ENCODE measurements at places on chromosomes 3 and 15.

- DNase-seq: no peak
These were observed 32.5 kb upstream of the GP5 start for GRCh38 chr3:194431554-194431953.

- no peak for DNase-seq
These were observed 23.0 kb downstream of the CRYGS start for GRCh38 chr3:186520957-186521842.

DNA sequence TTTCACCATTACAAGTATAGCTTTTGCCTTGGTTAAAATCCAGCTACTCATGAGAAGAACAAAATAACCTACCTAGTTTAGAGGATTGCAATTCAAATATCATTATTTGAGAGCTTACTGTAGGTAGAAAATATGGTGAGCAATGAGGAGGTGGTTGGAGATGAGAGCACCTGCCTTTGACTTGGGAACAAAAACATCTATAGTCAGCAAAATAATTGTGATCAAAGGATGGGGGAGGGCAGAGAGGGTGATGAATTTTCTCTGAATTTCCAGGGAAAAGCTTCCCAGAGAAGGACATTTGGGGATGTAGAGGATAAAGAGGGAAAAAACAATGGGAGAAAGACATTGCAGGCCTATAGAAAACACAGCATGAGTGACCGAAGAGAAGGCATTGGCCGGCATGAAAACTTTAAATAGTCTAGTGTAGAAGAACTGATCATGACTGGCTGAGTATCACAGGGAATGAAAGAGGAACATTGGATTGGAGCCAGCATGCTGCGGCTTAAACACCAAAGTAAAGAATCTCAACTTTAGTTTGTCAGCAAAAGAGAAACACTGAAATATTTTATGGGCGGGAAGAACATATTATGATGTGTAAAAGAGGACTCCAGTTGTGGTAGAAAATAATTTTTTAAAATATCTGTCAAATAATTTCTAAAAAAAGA, 581.3 kb downstream of the UNC13C start:
- DNase-seq: no peak

- DNase-seq: no peak
These were observed 8.2 kb upstream of the TIMMDC1 start for GRCh38 chr3:119490153-119490552.

DNA sequence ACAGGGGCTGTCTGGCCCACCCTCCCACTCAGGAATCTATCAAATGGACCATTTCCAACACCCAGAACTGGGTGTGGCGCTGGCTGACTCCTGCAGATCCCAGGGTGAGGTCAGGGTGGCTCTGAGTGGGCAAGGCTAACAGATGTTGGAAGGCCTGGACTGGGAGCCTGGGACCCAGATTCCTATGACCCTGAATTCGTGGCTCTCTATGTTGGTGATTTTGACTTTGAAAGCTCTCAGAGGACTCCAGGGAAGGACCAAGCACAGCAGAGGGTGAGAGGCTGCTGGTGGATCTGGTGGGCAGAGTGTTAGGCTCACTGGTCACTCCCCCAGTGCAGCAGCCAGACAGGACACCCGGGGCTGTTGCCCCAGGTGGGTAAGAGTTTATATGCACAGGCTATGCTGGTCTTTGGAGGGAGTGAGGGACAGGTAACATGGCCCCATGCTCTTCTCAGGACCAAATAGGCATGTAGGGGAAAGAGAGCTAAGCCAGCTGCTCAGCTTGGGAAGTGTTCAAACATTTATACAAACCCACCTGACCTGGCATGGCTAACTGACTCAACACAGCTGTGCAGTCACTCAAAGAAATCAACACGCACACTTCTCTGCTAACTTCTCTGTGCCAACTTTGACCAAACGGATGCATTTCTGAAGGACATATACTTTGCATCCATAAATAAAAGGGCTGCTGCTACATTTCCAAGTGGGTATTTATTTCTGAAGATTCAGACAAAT, 62.6 kb upstream of the RAB6B start:
- DNase-seq: no peak

GRCh38 chr3:192991356-192991755, 73.7 kb upstream of the MB21D2 start:
- no peak for DNase-seq

GRCh38 chr3:124783696-124784095, 53.4 kb downstream of the UMPS start:
- no peak for DNase-seq

- DNase-seq: peak; percentile 31
These were observed 68.5 kb downstream of the TMCO5A start for GRCh38 chr15:38002883-38003477.

DNA sequence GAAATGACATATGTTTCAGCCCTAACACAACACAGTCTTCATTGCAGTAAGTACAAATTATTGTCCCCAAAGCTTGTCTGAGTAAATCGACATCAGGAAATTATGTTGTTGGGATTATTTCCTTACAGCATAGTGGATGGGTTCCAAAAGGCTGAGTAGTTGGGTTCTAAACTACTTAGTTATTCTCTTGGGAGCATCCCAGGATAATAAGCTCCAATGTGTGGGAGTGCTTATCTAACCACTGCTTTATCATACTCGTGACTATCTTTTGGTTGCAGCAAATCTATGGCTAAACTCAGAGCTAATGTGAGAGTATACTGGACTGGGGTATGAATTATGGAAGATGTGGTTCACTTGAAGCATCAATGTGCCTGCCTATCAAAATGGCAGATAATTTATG, 128.5 kb downstream of the RBMS3 start:
- DNase-seq: no peak

- no peak for DNase-seq
These were observed 92.8 kb upstream of the BCL6 start for GRCh38 chr3:187838016-187838540.

- DNase-seq: no peak
These were observed 169.0 kb upstream of the NECTIN3 start for GRCh38 chr3:110902453-110903085.

DNA sequence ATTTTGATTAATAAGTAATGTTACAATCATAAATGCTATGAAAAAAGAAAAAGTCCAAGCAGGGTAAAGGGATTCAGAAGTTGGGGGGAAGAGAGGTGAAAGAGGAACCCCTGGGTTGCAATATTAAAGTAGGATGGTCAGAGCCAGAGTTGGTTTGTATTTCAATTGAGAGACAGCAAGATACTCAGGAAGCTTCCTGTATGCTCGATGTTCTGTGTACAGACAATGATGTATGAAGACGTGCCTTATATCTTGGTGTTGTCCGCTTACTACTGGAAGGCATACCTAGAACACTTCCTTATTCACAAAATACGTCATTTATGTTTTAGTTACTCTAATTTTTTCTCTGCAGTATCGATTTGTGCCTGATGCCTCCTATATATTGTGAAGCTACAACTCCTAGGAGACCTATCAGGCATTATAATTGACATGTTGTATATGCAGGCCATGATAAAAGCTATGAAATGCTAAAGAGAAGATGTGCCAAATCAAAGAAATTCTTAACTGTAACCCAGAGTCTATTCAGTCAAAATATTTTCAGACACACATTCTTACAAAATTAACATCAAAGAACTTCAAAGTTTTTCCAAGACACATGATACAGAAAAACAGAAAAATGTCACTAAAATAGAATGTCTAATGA, 87.5 kb downstream of the TBL1XR1 start:
- DNase-seq: no peak

DNA sequence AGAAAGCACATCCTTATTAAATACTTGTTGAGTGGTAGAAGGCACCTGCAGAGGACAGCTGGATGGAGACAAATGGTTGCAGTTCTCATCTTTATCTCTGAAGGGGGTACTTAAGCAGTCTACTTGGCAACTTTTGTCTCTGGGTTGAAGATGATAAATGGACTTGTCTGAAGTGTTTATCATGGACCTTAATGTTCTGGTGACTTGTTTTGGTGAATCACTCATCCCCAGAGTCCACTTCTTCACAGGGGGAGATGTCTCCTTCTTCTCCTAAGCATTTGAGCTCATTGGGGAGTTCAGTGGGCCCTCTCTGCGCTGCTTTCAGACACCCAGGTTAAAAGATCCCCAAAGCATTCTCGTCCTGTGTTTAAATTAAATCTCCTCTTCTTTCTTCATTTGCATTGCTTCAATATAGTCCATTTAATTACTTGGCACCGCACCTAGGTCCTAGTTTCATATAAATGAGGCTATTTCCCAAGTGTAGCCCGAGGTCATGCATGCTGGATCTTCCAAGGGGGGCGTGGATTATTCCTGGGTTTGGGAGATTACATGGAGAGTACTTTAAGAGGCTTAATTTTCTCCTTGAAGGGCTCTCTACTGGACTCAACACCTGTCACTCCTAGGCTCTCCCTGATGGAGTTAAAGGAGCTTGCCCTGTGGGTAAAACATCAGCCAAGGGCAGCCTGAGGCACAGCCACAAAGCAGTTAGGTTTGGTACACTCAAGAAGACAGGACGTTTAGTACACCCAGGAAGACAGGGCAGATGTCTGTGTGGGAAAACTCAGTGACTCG, 239.3 kb upstream of the C2CD4B start:
- DNase-seq: no peak

DNA sequence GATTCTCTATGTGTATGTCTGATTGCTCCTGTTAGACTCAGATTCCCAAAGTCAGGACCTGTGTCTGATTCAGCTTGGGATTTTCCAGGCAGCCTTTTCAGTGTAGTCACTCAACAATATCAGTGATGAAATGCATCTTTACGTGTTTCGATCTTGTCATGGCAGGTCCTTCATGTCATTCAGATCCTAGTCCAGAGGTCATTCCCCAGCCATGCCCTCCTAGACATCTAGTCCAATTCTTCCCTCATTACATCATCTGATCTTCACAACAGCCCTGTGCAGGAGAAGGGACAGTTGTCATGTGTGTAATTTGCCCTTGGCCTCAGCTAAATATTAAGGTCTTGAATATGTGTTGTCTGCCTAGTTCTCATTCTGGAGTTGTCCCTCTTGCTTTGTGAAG, 153.2 kb upstream of the NR2E3 start:
- DNase-seq: no peak

- DNase-seq: no peak
These were observed 269.8 kb upstream of the POU1F1 start for GRCh38 chr3:87546216-87546615.

DNA sequence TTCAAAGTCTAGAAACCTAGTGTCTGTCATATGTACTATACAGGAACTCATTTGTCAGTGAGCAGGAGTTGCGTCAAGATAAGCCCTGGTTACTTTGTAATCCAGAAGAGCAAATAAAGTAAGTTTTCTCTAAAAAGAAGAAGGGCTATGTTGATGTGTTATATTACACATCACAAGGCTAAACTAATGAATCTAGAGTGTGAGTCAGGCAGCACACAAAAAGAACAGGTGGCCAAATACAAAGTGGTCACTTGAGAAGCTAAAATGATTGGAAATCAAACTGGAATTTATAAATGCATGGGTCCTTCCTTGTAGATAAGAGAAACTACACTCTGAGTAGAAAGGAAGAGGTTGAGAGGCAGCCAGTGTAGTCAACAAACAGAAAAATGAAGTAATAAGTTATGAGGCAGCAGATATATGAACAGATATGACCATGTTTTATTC, 771.6 kb downstream of the DIPK2A start:
- no peak for DNase-seq

- peak; percentile 27 for DNase-seq
These were observed 67.7 kb upstream of the OXTR start for GRCh38 chr3:8837162-8837561.

Data from epithelial cell of prostate (primary cell).